ENCODE measurements at places on chromosomes 7 and 10.

GRCh38 chr10:123538401-123539320, 127.5 kb upstream of the GPR26 start:
- no peak for DNase-seq

DNA sequence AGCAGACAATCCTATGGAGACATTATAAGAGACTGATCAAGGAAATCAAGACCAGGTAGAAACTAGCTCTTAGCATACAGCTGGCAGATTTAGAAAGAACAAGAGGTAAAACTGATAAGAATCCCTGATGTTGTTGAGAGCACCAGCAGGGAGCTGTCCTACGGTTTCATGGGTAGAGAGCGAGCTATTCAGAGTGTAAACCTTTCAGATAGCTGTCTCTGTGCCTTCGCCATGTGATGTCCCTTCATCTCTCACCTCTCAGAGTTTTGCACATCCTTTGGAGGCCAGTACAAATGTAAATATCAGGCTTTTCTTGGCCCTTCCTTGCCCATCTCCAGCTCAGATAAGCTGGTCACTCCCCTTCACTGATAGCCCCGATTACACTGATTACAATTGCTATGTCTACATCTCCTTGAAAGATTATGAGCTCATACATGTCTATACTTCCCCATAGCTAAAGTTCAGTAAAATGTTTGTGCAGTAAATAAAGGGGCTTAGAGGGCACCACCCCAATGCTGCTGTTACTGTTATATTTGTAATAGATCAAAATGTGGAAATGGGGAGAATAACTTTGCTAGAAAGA, 21.9 kb downstream of the THSD7A start:
- DNase-seq: no peak

GRCh38 chr10:29517352-29517923, 117.3 kb downstream of the SVIL start:
- no peak for DNase-seq

DNA sequence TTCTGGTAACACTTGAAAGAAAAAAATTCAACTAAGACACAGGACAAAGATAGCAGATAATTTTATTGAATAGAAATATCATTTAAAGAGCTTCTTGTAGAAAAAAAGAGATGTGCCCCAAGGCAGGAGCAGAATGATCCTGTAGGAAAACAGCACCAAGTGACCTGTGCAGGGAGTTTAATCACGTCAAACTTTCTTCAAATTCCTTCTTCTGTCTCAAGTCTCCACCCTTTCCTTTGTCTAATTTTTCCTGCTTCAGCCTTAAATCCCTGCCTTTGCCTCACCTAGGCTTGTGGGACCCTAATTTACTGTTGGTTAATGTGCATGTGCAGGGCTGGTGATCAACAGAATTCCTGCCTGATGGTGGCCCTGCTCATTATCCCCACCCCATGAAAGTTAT, 481.4 kb downstream of the IPMK start:
- DNase-seq: no peak

- DNase-seq: no peak
These were observed 25.0 kb downstream of the ZFAND2A start for GRCh38 chr7:1134951-1135350.

GRCh38 chr7:139900326-139900725, 71.3 kb downstream of the TBXAS1 start:
- no peak for DNase-seq

- DNase-seq: no peak
These were observed 147.8 kb downstream of the ARHGAP22 start for GRCh38 chr10:48456808-48457761.

All from substantia nigra (tissue), 51 donors.